ENCODE measurements at places on chromosomes 1 and 21.
A peak's percentile ranks its signal among the peaks of the same experiment; 100 is the strongest.

- no peak for DNase-seq
These were observed at the start of gene CADM3 for GRCh38 chr1:159171254-159171687. TSS of gene CADM3 (plus strand) at chr1:159171615. CDS start at chr1:159171766, 151 bp downstream.

GRCh38 chr1:231070758-231071444, 30.8 kb upstream of the FAM89A start:
- no peak for DNase-seq

- DNase-seq = no peak
These were observed 32.3 kb downstream of the BCAS2 start for GRCh38 chr1:114549137-114549536.

DNA sequence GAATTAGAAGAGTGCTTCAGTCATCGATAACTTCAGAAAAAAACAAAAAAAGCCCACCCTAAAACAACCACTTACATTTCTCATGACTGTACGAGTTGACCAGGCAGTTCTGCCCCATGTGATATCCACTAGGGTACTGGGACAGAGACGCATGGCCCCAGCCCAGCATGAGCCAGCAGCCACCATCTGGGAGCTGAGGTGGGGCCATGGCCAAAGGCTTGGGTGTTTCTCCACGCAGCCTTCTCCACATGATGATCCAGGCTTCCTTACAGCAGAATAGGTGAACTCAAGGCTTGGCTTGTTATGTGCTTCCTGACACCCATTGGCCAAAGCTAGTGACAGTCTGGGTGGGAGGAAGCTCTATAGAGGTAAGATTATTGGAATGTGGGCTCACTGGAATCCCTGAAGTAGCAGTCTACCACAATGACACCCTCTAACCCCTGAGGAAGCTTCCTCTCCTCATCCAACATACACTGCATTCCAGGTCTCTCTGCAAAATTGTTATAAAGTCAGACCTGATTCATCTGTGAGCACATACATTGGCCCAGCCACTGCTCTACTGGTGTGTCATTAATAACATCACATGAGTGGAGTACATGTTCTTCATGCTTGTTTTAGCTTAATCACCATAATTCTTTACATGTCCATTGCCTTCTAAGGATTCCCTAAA, 66.3 kb upstream of the NTPCR start:
- DNase-seq = no peak

DNA sequence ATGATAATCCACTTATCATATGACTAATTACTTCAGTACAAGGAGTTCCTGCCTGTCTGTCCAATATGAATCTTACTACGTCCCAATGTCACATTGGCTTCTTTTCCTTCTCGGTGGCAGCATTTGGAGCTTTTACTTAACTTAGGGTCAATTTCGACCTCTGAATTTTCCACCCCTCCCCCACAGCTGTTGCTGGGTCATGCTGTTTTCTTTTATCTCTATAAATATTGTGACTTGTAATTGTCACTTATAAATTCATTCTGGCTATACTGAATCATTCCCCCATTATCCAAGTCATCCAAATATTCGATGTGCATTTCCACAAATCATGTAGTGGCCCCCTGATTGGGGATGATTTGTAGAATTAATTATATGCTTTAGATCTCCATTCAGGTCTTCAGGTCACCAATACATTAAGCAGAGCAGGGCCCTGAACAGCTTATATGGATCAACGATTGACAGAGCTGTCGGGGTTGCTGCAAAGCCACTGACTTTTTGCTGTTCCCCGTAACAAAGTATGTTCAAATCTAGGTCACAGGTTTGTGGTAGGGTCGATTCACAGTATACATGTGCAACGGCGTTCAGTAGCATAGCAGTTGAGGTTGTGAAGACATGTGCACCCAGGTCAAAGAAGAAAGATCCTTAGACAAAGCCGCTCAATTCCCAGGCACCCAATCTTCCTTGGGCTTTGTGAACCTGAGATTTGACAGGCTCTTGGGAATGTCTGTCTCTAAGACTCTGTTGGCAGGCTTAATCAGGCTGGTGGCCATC, 18.3 kb upstream of the RNU1-4 start:
- no peak for DNase-seq

- DNase-seq = peak; percentile 49
These were observed 34.0 kb downstream of the SLC45A1 start for GRCh38 chr1:8351693-8352470.

- no peak for DNase-seq
These were observed 3.0 kb upstream of the PGM1 start for GRCh38 chr1:63590166-63590560.

GRCh38 chr21:45888386-45889009, 93.1 kb upstream of the COL6A1 start:
- DNase-seq = no peak

- DNase-seq = no peak
These were observed 169.5 kb upstream of the USP24 start for GRCh38 chr1:55384637-55385036.

DNA sequence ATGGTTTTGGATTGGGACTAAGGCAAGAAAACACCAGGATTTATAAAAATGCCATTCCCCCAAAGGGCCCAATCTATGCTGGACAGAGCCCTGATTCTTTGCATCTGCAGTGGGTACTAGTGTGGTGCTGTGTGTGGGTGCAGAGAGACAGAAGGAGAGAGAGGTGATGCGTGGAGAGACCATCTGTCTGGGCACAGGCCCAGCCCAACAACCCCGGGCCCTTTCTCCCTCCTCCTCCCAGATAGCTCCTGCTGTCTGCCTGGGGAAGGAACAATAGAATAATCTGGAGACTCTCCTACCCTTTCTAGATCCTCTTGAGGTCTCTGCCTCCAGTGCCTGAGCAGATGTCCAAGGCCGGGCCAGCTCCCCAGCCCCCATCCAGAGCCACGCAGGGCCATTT, 15.1 kb downstream of the KIAA1614 start:
- DNase-seq = no peak

- no peak for DNase-seq
These were observed 5.4 kb upstream of the KLHL12 start for GRCh38 chr1:202932476-202932875.

DNA sequence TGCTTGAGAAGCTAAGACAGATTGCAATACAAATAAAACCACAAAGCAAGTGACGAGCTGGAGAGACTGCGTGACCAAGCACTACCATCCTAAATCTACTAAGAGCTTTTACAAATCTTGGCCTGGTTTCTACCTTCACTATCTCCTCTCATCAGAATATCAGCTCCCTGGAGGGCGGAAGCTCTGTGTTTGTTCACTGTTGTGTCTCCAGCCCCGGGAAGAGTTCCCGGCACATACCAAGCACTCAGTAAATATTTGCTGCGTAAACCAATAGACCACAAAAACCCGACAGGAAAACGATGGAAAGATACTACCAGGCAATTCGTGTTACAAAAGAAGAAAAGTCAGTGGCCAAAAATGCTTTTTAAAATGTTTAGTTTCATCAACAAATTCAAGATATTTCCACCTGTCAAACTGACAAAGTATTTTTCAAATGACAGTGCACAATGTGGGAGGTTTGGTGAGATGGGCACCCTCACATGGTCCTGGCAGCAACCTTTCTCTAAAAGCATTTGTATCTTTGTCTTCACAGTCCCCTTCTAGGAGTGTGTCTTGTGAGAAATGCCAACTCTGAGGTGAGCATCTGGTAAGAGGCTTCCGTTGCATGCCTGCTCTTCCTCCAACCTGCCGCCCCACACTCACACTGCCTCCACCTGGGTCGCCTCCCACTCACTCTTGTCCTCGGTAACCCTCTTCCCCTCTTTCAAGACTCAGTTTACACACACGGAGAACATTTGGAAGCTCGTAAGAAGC, 34.7 kb downstream of the SLC1A7 start:
- DNase-seq = no peak

DNA sequence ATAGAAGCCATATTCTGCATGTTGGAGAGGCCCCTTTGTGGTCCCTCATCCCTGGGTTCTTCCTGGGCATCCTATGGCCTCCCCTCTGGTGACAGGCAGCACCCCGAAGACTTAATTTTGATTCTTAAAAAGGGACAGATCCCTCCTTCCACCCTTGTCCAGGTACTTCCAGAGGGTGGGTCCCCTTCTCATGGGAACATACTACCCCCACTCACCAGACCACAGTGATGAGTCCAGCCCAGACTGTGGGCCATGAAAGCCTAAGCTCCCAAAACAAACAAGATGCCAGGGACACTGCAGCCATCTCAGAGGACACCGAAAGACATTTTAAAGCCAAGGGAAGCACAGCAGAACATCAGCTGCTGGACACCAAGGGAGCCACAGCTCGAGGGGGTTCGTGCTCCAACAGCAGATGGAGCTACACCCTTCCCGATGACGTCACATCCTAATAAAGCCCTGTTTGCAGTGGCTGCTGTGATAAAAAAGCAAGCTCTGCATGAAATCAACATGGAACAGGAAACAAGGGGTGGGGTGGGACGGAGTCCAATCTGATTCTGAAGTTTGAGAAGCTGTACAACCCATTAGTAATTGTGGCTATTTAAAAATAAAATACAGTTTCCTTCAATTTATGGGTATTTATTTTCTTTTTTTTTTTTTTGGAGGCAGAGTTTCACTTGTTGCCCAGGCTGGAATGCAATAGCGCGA, 32.4 kb downstream of the GNB1 start:
- DNase-seq = no peak

- DNase-seq = no peak
These were observed 38.6 kb downstream of the SSBP3 start for GRCh38 chr1:54367613-54368012.

DNA sequence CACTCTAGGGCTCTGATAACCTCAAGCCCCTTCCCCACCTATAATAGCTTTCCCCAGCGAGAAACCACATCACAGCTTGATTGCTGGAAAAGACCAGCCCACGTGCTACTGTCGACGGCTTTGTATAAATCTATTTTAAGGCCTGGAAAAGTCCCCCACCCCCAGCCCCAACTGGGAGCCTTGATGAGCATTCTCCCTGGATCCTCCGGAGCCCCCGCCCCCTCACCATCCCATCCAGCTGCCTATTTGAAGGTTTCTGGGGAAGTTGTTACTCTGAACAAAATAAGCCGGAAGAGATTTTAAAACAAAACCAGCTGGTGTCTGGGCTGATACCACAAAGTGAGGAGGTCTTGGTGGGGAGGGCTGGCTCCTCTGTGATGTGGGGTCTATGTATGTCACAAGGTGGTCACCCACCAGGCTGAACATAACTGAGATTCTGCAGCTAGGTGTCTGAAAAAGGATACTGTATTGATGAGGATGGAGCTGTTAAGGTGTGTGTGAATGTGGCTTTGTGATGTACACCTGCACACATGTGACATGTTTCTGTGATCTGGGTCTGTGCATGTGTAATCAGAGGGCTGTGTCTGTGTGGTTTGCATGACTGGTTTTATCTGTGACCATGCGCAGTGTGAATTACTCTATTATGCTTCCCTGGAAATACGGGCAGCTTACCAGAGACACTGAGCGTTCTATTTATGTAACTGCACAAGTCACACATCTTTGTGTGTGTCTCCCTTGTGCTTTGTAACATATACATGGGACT, 25.0 kb downstream of the RIMS3 start:
- DNase-seq = no peak

DNA sequence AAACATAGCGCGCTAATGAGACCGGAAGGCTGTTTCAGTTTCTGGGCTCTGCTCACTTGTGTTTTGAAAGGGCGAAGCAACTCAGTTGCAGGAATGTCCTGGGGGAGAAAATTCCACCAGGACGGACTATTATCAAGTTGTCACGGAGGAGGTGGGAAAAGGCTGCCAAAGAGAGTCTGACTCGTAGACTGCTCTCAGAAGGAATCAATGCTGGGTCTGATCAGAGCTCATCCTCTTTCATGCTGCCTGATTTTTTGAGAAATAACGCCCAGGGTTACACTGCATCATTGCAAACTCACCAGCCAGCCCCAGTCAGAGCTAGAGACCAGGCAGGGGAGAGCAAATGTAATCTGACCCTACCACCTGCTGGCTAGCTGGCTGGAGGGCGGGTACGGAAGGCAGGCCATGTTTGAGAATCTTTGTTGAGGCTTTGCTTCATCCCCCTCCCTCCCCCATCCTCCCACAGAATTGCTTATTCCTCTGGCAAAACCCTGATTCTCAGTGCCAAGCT, 36.4 kb upstream of the BCL9 start:
- no peak for DNase-seq

DNA sequence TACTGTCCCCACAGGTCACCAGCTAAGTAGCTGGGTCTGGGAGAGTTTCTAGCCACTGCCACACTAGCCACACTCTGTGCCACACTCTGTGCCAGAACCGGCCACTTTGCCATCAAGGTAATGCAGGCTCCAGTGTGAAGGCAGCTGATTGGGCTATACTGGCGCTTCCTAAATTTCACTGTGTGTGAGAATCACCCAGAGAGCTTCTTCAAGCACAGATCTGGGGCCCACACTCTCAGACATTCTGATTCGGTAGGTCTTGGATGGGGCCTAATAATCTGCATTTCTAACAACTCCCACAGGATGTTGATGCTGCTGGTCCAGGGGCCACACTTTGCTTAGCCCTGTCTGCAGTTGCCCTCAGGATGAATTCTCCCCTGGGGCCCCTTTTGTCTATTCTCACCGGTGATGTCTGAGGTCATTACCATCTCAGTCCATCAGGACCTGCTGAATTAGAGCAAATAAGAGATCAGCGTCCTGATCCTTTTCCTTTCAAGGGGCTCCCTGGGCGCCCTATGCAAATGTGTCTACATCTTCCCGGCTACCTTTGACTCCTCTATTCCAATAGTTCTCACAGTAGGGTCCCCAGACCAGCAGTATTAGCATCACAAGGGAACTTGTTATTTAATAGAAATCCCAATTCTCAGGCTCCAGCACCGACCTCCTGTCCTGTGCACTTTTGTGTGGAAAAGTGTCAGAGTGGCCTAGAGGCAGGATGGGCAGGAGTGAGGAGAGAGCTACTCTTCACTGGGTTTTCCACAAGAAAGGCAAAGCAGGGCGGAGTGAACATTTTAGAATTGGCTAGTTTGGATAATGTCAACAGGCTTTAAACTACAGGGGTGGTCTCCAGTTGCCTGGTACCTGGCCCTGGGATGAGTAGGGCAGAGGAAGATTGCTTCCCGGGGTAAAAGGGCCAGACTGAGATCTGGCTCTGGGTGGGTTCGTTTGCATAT, 24.7 kb upstream of the LRRN2 start:
- no peak for DNase-seq

DNA sequence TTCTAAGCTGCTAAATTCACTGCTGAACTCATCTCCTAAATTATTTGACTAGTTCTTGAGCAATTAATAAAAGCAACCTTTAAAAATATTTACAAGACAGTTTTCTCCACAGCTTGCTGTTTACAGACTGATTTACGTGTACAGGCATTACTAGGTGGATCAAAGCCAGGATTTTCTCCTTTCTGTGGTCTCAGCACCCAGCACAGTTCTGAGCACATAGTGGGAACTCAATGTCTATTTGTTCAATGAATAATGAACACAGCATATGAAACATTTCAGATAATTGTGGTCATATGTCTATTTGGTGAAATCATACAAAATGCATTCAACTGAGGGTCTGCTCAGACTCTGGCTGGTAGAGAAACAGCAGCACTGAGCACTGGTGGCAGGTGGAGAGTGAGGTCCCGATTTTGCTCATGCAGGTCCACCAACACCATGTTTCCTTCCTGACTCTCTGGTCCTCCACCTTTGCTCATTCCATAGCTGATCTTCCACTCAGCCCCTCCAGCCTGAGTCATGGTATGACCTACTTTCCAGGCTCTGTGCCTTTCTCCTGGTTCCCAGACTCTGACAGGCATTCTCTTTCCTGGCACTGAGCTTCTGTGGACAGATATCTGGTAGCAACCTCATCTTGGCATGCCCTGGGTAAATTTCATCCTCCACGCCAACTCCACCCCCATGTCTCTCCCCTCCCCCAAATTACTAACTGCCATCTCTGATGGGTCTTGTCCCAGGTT, 311.3 kb downstream of the TGFB2 start:
- no peak for DNase-seq
